ENCODE measurements at places on chromosomes 1 and 21.

DNA sequence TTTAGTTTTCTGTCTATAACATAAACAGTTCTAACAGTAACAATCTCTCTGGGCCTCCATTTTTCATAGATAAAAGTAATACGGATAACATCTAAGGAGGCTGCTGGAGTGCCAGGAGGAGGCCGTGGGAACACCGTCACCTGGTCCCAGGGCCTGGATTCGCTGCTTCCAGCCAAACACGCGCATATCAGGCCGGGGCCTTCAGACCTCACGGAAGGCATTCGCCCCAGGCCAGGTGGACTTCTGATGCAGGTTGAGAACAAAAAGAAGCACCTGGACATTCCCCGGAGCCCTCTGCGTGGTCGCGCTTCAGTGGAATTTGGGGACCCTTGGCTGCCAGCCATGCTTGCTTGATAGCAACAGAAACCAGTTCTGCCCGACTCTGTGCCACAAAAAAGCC lies 113.1 kb upstream of the GUCA2B start:
- DNase-seq = no peak

- no peak for DNase-seq
These were observed 176.1 kb downstream of the SLC45A1 start for GRCh38 chr1:8493916-8494540.

GRCh38 chr1:25020851-25021590 lies 90.9 kb upstream of the RUNX3 start:
- DNase-seq = no peak

DNA sequence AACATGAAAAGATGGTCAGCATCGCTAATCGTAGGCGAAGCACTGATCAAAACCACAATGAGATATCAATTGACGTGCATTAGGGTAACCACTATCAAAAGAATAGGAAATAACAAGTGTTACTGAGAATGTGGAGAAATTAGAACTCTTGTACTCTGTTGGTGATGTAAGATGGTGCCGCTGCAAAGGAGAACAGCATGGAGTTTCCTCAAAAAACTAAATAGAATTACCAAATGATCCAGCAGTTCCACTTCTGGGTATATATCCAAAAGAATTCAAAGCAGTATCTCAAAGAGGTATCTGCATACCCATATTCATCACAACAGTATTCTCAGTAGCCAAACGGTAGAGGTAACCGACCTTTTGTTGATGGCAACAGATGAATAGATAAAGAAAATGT lies 8.3 kb upstream of the CD101 start:
- no peak for DNase-seq

DNA sequence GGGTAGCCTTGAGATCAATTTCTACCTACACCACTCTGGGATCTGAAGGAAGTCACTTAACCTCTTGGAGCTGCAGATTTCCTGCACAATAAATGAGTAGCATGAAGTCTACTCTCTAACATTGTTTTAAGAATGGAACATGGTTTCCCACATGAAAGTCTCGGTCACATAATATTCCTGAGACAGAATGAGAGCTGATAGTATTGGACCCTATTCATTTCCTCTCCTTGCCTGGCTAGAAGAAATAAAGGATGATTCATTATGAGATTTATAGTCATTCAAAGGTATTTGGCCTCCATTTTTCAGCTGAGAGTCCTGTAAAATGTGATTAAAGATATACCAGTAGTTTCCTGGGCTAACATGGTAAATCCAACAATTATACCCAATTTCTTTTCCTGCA lies 56.7 kb downstream of the ARHGAP29 start:
- DNase-seq = no peak

GRCh38 chr1:94974824-94975223 lies 47.9 kb upstream of the CNN3 start:
- no peak for DNase-seq

DNA sequence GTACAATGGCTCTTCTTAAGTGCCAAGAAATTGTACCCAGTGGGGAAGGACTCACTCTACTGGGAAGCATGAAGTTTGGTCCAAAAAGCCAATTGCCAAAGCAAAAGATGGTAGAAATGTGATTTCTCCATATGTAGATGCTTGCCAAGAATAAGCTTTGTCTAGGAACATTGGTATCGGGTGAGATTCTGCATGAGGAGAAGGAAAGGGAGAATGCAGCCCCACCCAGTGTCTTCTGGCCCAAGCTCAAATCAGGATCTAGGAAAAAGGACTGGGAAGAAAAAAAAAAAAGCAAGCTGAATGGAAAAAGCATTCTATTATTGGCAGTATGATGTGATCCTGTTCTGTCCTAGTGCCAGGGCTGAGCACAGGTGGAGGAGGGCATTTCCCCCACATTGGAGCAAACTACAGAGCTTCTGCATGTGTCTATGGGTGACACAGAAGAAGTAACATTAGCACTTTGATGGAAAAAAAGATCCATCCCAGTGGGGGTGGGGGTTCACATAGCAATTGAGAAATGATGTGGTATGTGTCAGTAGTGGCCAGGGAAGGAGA lies 226.6 kb downstream of the KCNH1 start:
- DNase-seq = no peak

GRCh38 chr21:41621513-41621912 lies 113.6 kb upstream of the TMPRSS2 start:
- DNase-seq = no peak

- DNase-seq = no peak
These were observed 133.7 kb downstream of the RUNX1 start for GRCh38 chr21:34915364-34915841.

- DNase-seq = no peak
These were observed 29.1 kb upstream of the SAMD13 start for GRCh38 chr1:84272401-84272800.

GRCh38 chr1:31036749-31037500 lies 28.6 kb downstream of the PUM1 start:
- no peak for DNase-seq

DNA sequence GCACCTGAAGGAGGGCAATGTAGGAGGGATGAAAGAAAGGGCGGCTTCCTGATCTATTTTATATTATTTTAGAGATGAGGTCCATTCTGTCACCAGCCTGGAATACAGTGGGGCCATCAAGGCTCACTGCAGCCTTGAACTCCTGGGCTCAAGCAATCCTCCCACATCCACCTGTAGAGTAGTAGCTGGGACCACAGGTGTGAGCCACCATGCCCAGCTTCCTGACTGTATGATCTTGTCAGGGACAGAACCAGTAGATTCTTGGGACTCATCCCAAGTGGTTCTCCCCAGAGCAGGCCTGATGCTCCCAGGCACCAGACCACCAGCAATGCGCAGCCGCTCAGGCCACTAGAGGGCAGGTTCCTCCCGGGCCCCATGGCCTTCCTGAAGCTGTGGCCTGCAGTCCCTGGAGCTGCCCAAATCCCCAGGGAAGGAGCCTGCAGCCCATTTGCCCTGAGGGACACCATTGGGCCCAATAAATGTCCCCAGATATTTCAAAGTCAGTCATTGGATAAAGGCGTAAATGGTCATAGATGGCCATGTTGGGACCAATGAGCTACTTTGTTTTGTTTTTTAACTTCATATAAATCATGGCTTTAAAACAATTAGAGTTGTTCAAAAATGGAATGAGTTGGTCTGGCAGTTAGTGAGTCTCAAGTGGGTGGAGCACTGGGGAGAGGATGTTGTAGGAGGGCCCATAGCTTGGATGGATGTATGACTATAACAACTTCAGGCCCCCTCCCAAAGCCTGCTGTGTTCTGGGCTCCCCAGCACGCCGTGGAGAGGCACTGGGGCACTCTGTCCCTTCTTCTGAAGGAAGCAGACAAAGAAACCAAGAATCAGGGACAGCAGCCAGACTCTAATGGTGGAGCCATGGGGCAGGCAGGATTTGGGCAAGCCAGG lies 44.7 kb upstream of the GOLT1A start:
- DNase-seq = peak; percentile 88

- DNase-seq = peak; percentile 94
These were observed 7.2 kb upstream of the SEMA4A start for GRCh38 chr1:156146020-156146768.

GRCh38 chr21:41242238-41242829 lies 74.3 kb upstream of the FAM3B start:
- DNase-seq = no peak

GRCh38 chr21:39628385-39628784 lies 15.6 kb downstream of the B3GALT5 start:
- no peak for DNase-seq

DNA sequence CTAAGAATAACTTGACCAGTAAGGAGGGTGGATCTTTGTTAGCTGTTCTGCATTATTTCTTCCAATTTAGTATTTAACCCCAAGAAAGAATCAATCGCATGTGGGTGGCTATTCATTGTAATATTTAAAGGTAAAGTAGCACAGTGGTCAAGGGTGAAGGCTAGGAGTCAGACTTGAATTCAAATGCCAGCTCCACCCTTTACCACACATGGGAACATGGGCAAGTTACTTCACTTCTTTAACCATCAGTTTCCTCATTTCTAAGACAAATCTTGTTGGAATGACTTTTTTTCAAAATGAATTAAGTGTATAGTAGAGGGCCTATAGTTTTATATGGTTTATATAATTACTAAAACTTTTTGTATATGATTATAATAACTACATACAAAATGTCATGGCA lies 71.3 kb upstream of the S1PR1 start:
- DNase-seq = no peak

GRCh38 chr1:41981796-41982195 lies 63.1 kb upstream of the HIVEP3 start:
- DNase-seq = no peak

- no peak for DNase-seq
These were observed 273.8 kb upstream of the USP25 start for GRCh38 chr21:15455819-15456462.

DNA sequence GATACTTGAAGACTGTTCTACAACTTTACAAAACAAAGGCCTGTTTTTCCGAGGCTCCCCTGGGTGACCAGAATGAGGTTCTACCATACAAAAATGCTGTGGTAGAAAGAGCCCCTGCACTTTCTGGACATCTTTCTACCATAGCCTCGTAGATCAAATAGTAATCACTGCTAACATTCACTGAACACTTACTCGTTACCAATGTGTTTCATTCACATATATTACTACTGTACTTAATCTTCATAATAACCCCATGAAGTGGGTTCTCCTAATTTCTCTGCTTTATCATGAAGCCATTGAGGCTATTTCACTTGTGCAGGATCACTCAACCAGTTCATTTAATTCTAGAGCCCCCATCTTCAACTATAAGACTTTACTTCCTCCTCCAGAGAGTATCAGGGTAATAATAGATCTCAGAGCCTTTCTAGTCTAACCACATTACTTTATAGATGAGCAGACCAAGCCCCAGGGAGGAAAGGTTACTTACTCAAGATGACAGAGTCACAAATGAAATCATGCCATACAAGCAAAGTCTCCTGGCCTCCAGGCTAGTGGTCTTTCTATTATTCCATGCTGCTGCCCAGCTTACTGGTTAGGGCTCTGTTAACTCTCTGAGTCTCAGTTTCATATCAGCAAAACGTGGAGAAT lies 46.7 kb upstream of the OSBPL9 start:
- no peak for DNase-seq

GRCh38 chr1:53551428-53551995 lies 92.3 kb downstream of the DMRTB1 start:
- no peak for DNase-seq

- no peak for DNase-seq
These were observed 57.7 kb upstream of the F3 start for GRCh38 chr1:94599095-94599813.

DNA sequence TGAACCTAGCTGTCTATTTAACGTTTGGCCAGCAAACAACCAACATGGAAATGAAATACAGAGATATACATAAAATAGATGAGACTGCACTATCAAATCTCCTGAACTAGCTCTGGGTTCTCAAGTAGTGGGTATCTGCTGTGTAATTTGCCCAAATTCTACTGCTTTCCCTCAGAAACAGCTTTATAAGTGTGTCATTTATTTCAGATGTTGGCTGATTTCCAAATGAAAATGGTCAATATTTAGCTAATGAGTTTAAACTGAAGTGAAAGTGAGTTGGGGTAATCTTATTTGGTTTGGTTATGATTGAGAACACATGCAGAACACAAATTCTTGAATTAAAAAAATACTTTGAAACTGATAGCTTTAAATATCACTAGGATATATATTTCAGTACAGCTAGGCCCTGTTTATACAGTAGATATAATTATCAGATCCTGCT lies 601.7 kb upstream of the CXADR start:
- DNase-seq = no peak

DNA sequence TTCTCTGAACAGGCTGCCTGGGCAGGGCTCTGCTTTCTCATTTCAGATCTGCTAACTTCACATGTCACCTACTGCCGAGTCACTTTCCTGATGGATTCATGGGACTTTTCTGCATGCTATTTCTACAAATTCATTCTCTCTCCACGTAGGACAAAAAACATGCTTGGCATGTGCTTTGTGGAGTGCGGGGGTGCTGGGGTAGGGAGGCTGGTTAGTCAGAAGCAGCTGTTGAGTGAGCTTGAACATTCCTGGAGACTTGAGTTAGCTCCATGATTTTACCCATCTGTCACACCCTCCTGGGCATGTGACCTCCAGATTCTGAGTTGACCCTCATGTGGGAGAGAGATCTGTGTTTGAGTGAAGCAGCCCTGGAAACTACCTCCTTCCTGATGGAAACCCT lies 71.4 kb downstream of the UCK2 start:
- DNase-seq = no peak

- DNase-seq = no peak
These were observed 57.6 kb upstream of the SAMD11 start for GRCh38 chr1:866095-866494.

- DNase-seq = no peak
These were observed 67.4 kb upstream of the TRAPPC10 start for GRCh38 chr21:43944757-43945156.

DNA sequence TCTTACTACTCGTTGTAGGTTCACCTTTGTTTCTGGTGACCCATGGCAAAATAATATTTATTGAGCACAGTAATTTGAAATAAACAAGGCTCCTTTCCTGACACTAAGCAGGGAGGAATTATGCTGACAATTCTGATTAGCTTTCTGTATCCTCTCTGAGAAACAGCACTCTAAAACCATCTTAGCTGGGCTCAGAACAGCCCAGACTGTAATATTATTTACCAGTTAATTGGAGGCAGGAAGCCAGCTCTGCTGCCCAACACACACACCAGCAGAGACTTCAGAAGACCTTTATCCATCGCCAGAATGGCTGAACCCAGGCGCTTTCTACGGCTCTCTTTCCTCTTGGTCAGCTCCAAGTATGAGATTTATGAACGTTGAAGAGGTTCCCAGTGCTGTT lies 77.6 kb upstream of the FMN2 start:
- no peak for DNase-seq

DNA sequence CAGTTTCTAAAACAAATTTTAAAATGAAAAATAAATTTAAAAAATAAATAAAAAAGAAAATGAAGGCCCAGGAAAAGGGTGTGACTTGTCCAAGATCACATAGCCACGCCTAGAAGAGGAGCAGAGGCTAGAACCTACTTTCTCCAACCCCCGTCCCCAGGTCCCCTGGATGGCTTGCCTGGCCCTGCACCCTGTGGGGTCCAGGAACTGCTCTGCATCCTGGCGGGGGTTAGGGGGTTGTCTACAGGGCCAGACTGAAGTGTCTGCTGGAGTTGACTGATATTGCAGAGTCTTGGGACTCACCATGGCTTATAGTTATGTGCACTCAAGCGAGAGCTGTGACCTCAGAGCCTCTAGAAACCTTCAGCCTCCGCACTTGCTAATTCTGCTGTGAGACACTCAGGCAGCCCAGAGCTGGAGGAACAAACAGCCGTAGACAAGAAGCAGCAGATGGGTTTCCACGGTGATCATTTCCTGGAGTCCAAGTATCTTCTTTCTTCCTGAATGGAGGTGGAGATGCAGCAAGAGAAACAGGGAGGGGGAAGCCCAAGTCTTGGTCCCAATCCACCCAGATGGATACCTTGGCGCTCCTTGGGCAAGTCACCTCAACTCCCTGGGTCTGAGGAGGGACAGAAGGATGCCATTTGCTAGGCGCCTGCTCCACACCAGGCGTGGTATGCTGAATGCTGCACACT lies 5.2 kb upstream of the EXTL1 start:
- no peak for DNase-seq

GRCh38 chr21:31730712-31731055 lies 1.2 kb downstream of the SCAF4 start:
- DNase-seq = no peak
